ENCODE measurements at places on chromosomes 4 and X.

DNA sequence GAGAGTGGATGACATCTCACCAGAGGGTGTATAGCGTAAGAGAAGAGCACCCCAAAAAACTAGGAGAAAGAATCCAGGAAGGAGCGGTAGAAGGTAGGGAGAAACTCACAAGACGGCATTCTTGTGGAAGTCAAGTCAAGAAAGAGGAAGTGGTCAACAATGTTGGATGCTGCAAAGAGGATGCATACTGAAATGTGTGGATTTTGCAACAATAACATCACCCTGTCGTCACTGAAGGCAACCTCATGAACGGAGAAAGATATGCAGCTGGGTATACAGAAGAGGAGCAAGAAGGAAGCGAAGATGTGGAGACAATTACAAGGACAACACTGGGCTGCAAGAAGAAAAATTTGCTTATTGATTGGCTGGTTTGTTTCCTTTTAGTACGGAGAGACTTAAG lies 11.4 kb upstream of the TAPT1 start:
- no peak for DNase-seq

DNA sequence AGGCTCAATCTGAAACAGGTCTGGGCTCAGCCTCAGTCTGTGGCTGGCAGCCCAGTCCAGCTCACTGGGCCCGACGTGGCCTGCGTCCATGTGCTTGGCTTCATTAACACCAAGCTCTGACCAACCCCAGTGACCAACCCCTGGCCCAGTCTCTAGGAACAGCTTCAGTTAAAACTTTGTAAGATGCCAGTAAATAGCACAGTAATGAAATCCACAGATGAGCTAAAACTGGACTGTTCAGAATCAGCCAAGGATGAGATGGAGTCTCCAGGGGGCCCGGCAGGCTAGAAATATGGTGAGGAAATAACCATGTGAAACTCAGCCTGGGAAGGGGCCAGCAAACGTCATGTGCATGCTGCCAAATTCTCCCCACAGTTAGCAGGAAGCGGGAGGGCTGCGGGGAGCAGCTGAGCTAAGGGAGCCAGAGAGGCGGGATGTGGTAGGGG lies 37.1 kb upstream of the XPNPEP2 start:
- DNase-seq = no peak

DNA sequence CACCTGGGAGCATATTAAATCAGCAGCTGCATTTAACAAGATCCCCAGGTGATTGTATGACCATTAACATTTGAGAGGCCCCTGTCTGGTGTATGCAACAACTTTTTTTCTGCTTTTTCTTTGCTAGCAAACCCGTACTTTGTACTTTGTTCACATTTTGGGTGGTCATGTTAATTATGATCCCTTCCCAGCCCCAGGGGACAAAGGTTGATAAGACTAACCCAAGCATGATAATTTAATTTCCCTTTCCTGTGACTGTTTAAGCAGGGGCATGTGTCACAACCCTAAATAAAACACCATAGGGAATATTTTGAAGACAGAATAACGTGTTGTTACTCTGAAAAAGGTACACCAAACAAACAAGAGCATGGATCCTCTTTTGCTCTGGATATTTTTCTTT lies 332.0 kb downstream of the PCDH18 start:
- no peak for DNase-seq

DNA sequence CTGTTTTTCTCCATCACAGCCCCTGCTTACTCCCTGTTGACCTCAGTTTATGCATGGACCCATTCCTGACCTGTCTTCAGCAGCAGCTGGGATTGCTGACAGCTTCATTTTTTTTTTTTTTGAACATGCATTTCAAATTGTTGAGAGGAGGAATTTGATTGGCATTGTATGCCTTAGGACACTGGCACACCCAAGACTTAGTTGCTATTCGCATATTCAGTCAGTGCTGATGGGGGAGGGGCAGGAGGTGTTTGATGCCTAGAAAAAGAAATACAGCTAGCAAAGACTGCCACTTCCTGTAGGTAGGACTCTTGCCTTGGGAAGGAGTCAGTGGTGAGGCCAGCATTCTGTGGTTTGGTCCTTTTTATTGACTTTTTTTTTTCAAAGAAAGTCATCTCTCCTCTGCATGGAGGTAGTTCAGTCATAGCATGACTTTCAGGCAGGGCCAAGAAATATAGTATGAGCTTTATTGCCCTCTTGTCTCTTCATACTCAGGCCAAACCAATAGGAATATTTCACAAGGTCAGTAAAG lies 33.6 kb upstream of the XK start:
- DNase-seq = no peak

DNA sequence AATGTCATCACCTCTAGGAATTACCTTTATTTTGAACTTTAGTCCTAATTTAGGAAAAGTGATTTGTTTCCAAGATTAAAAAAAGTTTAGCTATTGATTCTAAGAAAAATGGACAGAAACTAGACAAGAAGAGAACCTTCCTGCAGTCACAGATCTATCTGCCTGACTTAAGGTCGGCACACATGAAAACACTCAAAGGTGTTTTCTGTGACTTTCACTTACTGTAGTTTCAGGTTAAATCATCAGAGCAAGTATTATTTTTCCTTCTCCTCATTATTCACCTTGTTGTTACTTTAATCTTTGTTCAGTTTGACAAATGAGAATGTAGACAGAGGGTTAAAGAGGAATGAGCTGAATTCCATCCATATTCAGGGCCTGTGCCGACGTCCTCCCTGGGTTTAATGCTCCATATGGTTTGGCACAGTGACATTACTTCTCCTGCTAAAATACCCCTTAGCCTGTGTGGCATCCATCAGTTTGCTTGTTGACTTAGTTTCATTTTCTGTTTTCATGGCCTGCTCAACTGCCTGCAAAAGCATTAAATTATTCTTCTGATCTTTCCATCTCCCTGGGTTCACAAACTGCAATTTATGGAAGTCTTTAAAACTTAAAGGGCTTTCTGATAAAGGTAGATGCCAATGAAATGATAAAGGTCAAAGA lies 352.7 kb downstream of the NKX6-1 start:
- DNase-seq = no peak

DNA sequence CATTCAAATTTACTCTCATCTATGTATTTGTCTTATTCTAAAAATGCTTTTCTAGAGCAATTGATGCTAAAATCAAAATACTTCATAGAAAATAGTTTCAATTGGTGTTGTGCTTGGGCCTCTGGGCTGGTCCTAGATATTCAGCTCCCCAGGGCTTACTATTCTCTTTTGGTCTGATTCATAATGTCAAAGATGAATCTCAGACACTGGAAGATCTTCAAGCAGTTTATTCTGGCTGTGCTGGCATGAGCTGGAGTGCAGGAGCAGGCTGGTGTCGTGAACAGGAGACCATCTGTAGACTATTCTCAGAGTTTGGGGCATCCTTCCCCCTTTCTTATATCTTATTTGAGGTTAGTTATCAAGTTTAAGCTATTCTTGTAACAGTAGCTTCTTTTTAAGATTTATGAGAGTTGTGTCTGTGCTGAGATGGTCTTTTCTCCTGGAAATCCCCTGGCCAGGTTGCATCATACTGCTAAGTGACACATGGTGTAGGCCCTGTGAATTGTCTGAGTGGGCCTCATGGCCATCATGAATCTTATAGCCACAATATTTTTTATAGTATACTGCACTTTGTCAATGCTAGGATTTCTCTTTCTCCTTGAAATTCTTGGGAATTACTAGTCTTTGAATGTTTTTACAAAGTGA lies 1624.0 kb upstream of the IGFBP7 start:
- no peak for DNase-seq

GRCh38 chr4:158033416-158034120 lies 139.3 kb downstream of the GASK1B start:
- no peak for DNase-seq

GRCh38 chr4:22487328-22487727 lies 28.5 kb downstream of the ADGRA3 start:
- no peak for DNase-seq

DNA sequence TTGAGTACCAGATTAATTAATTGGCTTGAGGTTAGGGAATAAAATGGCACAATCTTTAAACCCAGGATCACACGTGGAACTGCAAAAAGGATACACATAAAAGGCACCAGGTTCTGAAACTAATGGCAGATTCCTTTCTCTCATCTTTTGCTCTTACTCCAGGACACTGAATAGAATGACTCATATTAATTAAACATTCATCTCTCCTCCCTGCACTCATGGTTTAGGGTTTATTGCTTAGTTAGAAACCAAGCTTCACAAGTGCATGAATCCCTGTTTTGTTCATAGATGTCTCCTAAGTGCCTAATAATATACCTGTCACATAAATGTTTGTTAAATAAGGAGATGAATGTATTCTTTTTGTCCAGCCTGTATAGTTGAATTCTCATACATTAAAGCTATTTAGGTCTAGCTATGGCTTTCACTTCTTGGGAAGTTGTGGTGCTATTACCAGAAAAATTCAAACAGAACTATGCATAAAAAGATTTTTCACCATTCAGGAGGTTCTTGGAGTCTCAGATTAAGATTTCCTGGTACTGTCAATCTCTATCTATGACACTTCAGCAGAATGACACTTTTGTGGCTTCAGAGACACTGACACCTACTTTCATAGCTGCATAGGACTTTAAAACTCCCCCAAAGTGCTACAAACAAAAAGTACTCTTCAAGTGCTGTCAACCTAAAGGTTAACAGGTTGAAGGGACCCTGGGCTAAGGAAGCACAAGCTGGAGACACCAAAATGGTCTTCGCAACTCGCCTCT lies 7.4 kb downstream of the CORIN start:
- DNase-seq = no peak

DNA sequence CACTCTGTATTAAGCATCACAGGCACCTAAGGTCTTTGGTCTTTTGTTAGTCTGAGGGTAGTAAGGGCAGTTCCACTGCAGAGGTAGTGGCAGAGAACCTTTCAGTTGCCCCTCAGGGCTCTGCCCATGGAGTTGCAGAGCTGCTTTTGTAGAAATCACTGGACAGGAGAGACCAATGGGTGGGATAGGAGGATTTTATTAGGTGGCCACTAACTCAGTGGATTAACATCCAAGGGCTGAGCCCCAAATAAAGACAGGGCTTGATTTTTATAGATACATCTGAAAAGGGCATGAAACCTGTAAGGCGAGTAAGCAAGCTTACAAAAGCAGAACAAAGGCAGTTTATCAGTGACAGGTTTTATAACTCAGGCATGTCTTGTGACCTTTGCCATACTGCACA lies 1035.4 kb downstream of the SH3BGRL start:
- no peak for DNase-seq

DNA sequence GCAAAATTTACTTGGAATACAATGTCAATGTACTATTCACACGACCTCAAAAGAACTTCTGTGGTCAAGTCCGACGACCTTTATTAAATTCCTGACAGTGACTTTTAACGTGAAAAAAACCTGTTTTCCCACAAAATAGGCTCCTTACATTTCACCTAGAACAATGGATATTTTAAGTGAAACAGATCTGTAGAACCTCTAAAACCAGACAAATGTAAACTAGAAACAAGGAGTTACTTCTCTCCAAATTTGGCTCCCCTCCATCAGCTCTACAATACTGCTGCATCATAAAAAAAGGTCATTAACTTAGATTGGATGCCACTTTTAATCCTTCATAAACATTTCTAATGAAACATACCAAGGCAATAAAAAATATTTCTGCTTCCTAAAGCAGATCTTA lies 1.2 kb downstream of the NEK1 start:
- DNase-seq = no peak

DNA sequence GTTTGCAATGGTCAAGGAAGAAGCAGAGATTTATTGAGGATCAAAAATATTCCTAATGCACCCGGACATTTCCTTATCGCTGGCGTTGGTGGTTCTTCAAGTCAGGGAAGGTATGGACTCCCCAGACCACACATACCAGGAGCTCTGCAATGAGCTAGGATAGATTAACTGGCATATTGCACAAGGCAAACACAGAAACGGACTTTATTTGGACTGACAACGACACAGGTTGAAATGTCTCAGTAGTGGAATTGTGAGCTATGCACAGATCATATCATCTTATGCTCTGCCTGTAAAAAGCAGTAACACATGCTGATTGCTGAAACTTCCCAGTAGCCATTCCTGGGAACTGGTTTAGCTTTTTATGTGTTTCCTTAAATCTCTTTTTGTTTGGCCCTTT lies 1.7 kb downstream of the TSPAN7 start:
- DNase-seq = no peak

DNA sequence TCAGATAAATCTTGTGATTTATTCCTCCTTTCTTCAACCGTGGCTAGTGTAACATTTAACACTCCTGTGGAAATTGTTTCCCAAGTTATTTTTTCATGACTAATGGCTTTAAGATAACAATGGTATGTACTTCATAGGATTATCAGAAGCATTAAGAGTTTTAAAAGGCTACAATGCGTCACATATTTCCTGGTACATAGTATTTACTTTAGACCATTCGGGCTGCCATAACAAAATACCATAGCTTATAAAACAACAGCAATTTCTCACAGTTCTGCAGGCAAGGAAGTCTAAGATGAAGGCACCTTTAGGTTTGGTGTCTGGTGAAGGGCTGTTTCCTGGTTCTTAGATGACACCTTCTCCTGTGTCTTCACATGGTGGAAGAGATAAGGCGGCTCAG lies 158.6 kb downstream of the PAPSS1 start:
- no peak for DNase-seq

DNA sequence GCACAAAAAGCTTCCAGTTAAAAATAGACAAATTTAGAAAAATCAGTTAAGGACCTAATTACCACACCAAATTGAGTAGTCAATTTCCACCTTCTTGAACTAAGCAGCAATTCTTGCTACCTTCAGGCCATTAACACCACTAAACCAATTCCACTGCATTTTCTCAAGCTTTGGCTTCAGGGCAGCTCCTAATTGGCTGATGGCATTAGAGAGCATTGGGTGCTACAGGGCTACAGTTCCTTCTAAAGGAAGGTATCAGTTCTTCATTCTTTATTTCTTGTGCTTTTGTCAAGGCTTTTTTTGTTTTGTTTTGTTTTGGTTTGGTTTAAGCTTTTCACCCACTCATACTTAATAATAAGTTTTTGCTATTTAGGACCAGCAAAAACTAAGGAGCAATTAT lies 90.2 kb upstream of the FAM241A start:
- no peak for DNase-seq

GRCh38 chr4:162707962-162708361 lies 458.7 kb downstream of the NAF1 start:
- DNase-seq = no peak

DNA sequence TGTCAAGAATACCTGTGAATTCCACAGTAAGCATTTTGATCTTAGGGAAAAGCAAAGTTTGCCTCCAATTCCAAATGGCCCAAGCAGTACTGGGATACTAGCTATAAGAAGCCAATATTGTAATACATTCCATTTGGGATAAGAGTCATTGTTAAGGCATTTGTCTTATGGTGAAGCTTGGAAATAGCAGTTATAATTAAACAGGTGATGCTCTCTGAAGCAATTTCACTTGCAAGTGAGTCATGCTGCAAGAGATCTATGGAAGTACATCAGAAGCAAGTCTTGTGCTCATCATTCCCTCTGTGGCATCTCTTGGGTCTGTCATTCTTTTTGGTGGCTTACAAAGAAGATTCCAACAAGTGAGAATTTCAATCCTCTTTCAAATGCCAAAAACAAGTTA lies 386.4 kb upstream of the RPS6KA3 start:
- no peak for DNase-seq

- DNase-seq = no peak
Observed at GRCh38 chrX:136931661-136932060, 51.1 kb upstream of the RBMX start.
